ENCODE measurements at places on chromosomes 11 and 22.

GRCh38 chr11:12045914-12046635 lies 37.6 kb upstream of the DKK3 start:
- DNase-seq = no peak

- no peak for DNase-seq
These were observed 64.8 kb upstream of the WNT11 start for GRCh38 chr11:76271068-76271467.

DNA sequence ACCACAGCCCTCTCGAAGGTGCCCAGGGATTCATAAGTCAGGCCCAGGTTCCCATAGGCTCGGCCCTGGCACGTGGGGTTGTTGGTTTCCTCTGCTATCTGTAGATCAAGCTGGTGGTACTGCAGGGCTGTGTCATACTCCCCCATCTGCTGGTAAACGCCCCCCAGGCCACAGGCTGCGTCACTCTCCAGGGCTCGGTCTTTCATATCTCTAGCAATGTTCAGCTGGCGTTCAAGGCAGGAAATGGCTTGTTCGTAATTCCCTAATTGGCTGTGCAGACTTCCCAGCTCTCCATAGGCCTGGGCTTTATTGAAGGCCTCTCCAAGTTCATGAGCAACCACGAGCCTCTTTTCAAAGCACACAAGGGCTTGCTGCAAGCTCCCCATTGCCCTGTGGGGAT lies 186.4 kb upstream of the PITPNB start:
- DNase-seq = no peak

DNA sequence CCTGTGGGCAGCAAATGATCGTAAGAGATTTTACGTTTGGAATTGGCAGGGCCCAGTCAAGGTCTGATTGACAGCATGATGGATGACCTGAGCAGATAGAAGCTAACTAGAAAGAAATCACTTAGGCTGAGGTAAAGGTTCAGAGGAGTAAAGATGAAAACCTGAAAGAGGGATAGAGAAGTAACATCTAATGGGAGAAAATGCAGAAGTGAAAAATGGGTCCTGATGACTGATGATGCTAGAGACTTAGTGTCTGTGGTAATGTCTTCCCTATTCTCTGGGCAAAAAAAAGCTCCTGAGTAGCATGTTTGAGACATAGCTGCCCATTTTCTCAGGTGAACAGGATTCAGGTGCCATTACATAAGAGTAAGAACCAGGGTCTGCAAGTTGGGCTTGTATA lies 628.8 kb upstream of the ANO5 start:
- no peak for DNase-seq

- DNase-seq = no peak
These were observed 4.9 kb downstream of the NLRX1 start for GRCh38 chr11:119173453-119173852.

- no peak for DNase-seq
These were observed 67.3 kb upstream of the CSNK2A3 start for GRCh38 chr11:11420191-11420898.

DNA sequence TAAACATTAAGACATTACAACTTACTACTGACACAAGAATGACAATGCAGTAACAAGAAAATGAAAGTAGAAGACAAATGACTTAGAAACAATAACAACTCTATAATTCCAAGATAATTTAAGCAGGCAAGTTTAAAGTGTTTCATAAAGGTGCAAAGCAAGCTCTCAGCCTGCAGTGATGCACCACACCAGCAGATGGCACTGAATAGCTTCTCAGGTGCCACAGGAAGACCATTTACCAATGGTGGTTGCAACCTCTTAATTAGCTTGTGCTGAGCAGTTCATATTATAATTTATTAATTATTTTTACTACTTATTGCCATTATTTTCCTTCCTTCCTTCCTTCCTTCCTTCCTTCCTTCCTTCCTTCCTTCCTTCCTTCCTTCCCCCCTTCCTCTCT lies 60.6 kb downstream of the NXPE2 start:
- DNase-seq = no peak

- DNase-seq = no peak
These were observed 30.6 kb upstream of the TSKU start for GRCh38 chr11:76752321-76753143.

GRCh38 chr11:76069001-76069400 lies 137.3 kb downstream of the WNT11 start:
- no peak for DNase-seq

GRCh38 chr11:7527029-7527428 lies 13.2 kb downstream of the PPFIBP2 start:
- DNase-seq = no peak

DNA sequence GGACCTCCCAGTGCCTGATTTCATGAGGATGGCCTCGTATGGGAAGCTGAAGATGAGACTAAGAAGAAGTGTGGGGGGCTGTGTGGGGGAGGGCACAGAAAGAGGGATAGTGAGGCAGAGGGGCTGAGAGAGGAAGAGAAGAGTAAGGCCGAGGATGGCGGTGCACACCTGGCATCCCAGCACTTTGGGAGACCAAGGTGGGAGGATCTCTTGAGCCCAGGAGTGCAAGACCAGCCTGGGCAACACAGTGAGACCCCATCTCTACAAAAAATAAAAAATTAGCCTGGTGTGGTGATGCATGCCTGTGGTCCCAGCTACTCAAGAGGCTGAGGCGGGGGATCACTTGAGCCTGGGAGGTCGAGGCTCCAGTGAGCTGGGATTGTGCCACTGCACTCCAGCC lies 13.5 kb upstream of the EHD1 start:
- DNase-seq = no peak

- DNase-seq = no peak
These were observed 143.5 kb downstream of the MIAT start for GRCh38 chr22:26800858-26801257.

- no peak for DNase-seq
These were observed 86.8 kb downstream of the KCNQ1OT1 start for GRCh38 chr11:2612884-2613571.

- DNase-seq = no peak
These were observed 2.4 kb upstream of the FGF3 start for GRCh38 chr11:69821511-69822040.

- DNase-seq = no peak
These were observed 200.2 kb upstream of the SORL1-AS1 start for GRCh38 chr11:121652971-121653370.

DNA sequence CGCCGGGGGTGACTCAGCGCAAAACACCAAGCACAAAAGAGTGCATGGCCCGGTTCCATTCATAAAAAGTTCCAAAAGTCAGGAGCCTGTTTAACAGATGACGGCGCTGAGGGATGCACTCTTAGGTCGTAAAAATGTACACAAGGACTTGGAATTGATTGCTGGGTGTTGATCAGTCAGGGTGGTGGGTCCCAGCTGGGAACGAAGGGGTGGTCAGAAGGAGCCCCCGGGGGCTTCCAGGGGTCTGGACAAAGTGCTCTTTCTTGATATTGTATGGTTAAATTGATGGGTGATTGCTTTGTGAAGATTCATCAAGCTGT lies 20.7 kb downstream of the IFITM10 start:
- no peak for DNase-seq

- no peak for DNase-seq
These were observed 17.4 kb downstream of the CTSC start for GRCh38 chr11:88320149-88320559.

DNA sequence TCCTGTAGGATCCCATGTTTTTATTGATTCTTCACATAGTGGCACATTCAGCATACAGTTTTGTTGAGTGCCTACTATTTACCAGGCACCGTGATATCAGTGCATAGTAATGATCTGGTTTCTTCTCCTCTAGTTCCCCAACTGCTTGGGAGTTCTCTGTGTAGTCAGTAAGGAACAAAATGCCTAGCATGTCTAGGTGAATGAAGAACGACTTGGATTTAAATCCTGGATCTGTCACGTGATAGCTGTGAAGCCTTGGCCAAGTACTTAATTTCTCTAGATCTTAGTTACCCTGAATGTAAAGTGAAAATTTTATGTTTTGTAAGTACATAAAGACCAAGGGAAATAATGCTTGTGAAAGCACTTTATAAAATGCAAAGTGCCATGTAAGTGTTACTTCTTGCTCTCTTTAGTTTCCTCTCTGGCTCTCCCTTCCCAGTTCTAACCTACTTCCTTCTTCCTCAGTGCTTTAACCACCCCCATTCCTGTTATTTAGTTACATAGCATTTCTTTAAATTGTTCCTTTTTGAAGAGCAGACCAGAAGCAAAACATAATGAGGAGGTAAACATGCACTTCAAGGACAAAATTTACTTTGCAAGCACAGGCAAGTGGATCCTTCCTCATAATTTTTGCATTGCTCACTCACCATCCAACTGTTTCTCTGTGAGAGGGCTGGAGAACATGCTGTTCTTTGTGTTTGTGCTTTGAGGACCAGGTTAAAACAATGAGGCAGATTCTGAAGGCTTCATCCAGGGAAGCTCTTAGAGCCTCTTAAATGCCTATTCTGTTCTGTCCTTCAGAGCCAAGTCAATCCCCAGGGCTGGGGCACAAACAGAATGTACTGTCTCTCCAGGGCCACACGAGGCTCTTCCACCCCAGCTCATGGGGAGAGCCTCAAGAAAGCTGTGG lies 353.9 kb upstream of the TENM4 start:
- DNase-seq = no peak

DNA sequence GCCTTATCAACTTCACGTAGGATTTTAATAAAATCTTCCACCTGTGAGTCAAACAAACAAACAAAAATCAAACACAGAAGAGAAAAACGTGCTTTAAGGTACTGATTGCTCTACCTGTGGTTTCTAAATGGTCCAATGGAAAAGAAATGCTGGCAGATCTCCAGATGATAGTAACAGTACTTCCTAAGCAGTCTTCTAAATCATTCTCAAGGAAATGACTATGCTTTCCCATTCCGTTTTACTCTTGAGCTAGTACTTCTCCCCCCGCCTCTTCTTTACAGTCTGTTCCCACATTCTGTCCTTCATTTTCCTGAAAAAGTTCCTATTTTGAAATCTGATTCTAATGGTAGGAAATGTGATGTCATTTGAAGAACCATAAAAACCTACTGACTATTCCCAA lies 25.4 kb downstream of the SAAL1 start:
- no peak for DNase-seq

GRCh38 chr22:39992088-39992826 lies 2.5 kb upstream of the FAM83F start:
- DNase-seq = no peak

DNA sequence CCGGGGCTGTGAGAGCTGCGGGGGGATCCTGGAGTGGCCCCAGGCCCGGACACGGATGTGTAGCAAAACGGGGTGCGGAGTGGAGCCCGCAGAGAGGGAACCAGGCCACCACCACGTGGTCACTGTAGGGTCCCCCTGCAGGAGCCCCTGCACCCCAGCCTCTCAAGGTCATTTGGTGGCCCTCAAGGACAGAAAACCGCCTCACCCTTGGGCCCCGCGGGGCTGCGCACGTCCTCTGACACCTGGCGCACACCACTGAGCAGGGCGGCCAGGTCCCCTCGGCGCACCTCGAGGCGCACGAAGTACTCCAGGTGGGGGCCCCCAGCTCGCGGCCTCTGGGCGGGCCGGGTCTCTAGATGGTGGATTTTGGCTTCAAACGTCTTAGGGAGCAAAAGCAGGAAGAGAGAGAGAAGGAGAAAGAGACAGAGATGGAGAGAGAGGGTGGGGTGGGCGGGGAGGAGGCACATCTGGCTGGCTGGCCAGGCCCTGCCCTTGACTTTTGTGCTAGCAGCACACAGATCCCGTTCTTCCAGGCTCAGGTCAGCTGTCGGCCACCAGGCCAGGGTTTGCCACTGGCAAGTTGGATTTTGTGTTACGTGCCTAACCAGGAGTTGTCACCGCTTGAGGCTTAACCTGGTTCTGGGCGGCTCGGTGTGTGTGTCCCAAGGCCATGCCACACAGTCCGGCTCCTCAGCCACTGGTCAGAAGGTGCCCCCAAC lies 3.2 kb downstream of the TH start:
- no peak for DNase-seq

- no peak for DNase-seq
These were observed 192.6 kb downstream of the CASP12 start for GRCh38 chr11:104705490-104706190.

DNA sequence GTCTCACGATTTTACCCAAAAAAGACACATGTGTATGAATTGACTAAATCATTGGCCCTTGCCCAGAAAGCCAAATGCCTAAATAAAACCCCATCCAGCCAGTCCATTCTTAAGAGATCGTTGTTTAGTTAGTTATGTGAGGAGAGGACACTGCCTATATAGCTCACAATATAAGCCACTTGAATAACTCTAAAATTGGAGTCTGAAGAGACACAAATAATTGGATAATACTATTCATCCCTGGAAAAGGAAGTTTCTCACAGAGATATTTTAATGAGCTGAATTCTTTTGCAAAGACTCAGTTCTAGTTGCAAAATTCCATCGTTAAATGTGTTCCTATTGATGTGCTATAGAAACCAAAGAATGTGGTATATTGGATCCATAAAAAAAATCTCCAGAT lies 176.7 kb downstream of the SOX6 start:
- no peak for DNase-seq

DNA sequence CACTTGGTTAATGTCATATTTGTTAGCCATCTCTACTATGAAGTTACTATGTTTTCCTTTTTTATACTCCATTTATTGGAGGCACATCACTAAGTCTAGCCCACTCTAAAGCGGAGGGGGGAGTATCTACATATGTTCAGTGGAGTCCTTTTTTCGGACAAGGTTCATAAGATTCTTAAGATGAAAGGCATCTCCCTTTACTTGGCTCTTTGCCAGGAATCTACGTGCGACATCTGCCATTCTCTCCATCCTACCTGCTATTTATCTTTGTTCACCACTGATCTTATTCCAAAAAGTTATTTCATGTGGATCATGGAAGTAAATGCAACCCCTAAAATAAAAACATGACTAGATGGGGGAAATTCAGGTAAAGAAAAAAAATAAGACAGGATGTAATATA lies 77.4 kb upstream of the YWHAH start:
- DNase-seq = no peak

DNA sequence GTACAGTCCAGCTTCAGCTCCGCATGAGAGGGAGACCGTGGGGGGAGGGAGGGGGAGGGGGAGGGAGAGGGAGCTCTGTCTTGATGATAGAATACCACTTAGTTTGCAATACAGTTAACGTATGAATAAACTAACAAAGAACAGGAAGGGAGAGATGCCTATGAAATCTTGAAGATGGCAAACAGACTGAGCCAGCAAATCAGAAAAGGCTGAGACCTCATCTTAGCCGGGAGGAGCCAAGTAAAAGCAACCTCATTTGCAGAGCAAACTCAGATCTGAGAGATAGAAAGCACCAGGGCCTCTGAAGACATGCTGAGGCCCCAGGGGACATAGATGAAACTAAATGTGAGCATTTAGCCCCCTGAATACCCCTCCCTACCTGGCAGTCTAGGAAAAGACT lies 23.0 kb downstream of the APLP2 start:
- DNase-seq = no peak

- no peak for DNase-seq
These were observed 78.6 kb downstream of the TIMP3 start for GRCh38 chr22:32880061-32880460.

GRCh38 chr11:2088746-2089535 lies 50.2 kb downstream of the IGF2 start:
- no peak for DNase-seq

DNA sequence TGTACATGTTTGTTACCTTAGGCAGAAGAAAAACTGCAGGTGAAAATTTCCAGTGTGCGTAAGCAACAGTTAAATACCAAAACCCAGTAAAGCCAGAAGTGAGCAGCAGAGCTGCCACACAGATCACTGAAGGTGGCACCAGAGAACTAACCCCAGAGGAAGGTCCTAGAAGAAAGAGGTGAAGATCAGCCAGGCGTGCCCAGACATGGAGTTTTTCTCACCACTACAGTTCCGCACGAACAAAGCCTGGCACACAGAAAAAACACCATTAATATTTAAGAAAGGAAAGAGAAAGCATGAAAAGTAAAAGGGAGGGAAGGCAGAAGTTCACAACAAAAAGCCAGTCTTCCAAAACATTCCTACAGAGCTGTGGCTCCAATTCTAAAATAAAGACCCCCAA lies 60.7 kb downstream of the STK33 start:
- no peak for DNase-seq

- no peak for DNase-seq
These were observed 50.4 kb upstream of the TEAD1 start for GRCh38 chr11:12623869-12624268.

Measured in C1 segment of cervical spinal cord (tissue), 14 donors.